A549 treated with ZK216348 at 1 μM for 4 hours (cell line): ENCODE measurements at places on chromosomes 1 and 21. TPM values are rescaled to one million over a fixed set of nuclear protein-coding genes. Genes with fewer than 3 reads are reported as not detected.

Gene RORC
- total RNA-seq = 0.06 to 0.13 TPM (median 0.08 TPM) in 3 of 5 replicates, not detected in the others

Gene ASPM
- 10.8 to 26.1 TPM (median 22.7 TPM) in 5 replicates for total RNA-seq

Gene POGZ
- total RNA-seq = 17.8 to 21.0 TPM (median 19.0 TPM) in 5 replicates

Gene HMGCL
- total RNA-seq = 11.5 to 13.9 TPM (median 13.2 TPM) in 5 replicates

Gene FAM89A
- 11.4 to 20.5 TPM (median 16.3 TPM) in 5 replicates for total RNA-seq

Gene S100A3
- total RNA-seq = 86.7 to 117 TPM (median 103 TPM) in 5 replicates

Gene ANP32E
- 34.7 to 90.7 TPM (median 46.0 TPM) in 5 replicates for total RNA-seq

Gene KIF2C
- total RNA-seq = 36.6 to 42.0 TPM (median 40.4 TPM) in 5 replicates

Gene KIAA0040
- total RNA-seq = 0.56 to 0.92 TPM (median 0.74 TPM) in 5 replicates

Gene RGS4
- total RNA-seq = 0.21 to 0.31 TPM in 2 of 5 replicates, not detected in the others

Gene OR14A2
- total RNA-seq = not detected in 5 replicates

Gene CA6
- total RNA-seq = not detected in 5 replicates

Gene SYTL1
- total RNA-seq = 0.33 to 1.2 TPM (median 0.51 TPM) in 5 replicates

Gene MCOLN3
- 2.4 to 3.9 TPM (median 3.5 TPM) in 5 replicates for total RNA-seq

Gene SLFNL1
- total RNA-seq = not detected in 5 replicates

Gene ATP1A4
- not detected in 5 replicates for total RNA-seq

Gene FCRL1
- total RNA-seq = not detected in 5 replicates

Gene MAEL
- total RNA-seq = not detected in 5 replicates

Gene GNG12
- total RNA-seq = 37.7 to 84.5 TPM (median 67.4 TPM) in 5 replicates

Gene RUNX3
- total RNA-seq = 3.6 to 9.7 TPM (median 6.1 TPM) in 5 replicates

Gene RHD
- total RNA-seq = not detected in 5 replicates

Gene ZNF648
- not detected in 5 replicates for total RNA-seq

Gene ADORA3
- total RNA-seq = not detected in 5 replicates

Gene IGSF3
- 14.3 to 23.2 TPM (median 19.3 TPM) in 5 replicates for total RNA-seq

Gene PLEKHG5
- 1.8 to 5.2 TPM (median 3.3 TPM) in 5 replicates for total RNA-seq
